HS-27A (cell line): ENCODE measurements at places on chromosomes 2 and 18.

DNA sequence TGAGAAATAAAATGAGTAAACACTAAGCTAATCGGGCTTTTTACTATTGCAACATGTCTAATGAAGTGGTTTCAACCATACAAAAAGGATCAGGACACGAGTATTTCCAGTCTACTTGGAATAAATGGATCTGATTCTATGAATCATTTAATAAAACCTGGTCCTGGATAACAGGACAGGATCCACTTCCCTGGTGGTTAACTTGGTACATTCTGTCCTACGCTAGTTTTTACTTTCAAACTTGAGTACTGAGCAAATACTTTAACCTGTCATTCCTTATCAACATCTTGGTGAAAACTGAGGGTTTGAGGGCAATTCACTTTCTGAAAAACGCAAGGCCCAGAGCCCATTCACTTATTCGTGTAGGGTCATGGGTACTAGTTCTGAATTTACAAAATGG lies 33.5 kb downstream of the CHST10 start:
- no peak for DNase-seq

- no peak for DNase-seq
Observed at GRCh38 chr2:64644458-64645382, 9.0 kb downstream of the SERTAD2 start.

- no peak for DNase-seq
Observed at GRCh38 chr2:174595116-174595809, 2.3 kb downstream of the WIPF1 start.

DNA sequence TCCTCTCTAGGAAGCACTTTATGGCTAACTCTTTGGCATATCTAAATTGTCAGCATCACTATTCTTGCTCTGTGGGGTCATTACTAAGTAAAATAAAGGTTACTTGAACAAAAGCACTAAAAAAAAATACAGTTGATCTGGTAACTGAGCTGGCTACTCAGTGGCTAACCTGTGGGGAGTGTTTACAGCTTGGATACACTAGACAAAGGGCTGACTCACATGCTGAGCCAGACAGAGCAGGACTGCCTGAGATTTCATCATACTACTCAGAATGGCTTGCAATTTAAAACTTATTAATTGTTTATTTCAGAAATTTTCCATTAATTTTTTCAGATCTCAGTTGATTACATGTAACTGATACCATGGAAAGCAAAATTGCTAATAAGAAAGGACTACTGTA lies 1690.4 kb upstream of the SLC39A10 start:
- DNase-seq, result no peak

DNA sequence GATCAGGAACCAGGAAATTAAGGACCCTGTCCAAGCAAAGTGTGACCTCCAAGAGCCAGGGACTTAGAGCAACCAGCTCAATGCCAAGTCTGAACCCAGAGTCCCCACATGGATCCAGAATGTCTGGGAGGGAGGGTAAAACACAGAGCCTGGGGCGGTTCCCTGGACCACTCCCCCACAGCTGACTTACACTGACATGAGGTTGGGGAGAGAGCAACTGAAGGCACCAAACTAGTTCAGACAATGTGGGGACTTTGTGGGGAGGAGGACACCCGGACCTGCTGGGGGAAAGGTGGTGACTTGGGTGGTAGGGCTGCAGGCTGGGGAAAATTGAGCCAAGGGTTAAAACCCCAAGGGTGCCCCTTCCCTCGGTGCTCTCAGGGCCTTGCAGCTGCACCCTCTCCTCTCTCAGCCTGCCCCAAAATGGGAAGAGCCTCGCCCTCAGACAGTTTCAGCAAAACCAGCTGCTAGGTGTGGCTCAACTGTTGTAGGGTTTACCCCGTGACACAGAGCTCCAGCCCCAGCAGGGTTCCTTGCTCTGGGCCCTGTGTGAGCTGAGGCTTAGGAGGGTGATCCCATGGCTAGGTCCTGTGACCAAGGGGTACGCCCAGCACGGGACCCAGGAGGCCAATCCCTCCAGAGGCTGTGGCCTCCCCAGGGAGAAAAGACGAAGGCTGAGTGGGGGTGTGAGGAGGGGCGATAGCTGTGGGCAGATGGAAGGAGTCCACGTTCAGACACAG lies 28.6 kb downstream of the MARCO start:
- DNase-seq, result no peak

- DNase-seq, result no peak
Observed at GRCh38 chr2:156553714-156554442, 117.7 kb downstream of the GPD2 start.
